ENCODE measurements at places on chromosomes 1 and 21.
A peak's percentile ranks its signal among the peaks of the same experiment; 100 is the strongest.

DNA sequence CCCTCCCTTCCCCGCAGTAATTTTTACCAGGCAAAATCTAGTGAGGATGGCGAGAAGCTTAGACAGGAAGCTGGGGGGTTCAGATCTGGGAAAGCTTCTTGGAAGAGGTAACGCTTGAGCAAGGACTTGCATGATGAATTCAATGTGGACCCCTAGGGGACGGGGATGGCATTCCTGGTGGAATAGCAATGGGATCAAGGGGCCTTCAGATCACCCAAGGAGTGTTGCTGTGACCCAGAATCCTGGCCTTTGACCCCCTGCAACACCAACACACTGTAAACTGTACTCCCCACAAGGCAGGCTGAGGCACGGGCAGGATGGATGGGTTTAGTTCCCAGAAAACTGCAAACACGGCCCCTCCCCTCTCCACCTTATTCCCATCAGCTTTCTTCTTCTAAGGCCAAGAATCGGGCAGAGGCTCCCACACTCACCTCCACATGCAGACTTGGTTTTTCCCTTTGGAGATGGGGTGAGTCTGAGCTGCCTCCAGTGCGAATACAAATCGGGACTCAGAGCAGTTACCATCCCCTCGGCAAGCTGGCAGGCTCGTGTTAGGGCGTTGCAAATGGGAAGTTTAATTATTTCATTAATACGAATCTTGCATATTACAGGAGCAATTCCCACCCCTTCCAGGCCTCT lies 20.1 kb downstream of the DISP3 start:
- no peak for DNase-seq

GRCh38 chr1:29772584-29773100 lies 536.3 kb downstream of the PTPRU start:
- no peak for DNase-seq

DNA sequence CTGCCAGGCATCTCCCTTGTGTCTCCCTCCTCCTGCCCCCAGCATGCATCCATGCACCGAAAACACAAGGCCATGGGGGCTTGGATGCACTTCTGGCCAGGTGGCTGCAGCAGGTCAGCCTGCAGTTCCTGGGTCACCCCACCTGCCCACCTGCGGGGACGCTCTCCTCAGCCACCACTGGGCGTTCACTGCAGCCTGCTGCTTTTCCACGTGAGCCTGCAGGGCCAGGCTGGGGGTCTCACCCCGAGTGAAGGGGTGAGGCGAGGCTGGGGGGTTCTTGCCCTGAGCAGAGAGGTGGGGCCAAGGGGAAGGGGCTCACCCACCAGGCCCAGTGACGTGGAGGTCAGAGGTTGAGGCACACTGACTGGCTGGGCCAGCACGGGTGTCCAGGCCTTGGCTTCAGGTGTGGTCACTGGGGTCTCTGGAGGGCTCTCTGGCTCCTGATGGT lies 64.6 kb downstream of the WNT9A start:
- DNase-seq, result no peak

- peak; percentile 38 for DNase-seq
Measured at GRCh38 chr1:1605034-1605591, 5.2 kb upstream of the FNDC10 start.

DNA sequence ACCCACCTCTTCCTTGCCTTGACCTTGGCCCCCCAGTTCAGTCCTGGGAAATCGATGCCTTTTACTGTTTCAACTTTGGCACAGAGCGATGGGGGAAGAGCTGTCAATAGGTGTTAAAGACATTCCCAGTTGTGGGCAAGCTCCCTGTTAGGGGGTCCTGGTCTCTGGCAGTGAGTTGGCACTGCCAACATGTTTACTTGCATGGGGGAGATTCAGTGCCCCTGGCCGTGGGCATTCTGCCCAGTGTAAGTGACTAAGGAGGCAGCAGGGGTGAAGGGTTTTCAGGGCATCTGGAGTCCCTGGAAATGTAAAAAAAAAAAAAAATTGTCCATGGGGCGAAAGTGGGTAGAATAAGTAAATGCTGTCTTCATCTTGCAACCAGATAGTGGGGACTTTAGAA lies 407.0 kb downstream of the PTPRU start:
- peak; percentile 21 for DNase-seq

DNA sequence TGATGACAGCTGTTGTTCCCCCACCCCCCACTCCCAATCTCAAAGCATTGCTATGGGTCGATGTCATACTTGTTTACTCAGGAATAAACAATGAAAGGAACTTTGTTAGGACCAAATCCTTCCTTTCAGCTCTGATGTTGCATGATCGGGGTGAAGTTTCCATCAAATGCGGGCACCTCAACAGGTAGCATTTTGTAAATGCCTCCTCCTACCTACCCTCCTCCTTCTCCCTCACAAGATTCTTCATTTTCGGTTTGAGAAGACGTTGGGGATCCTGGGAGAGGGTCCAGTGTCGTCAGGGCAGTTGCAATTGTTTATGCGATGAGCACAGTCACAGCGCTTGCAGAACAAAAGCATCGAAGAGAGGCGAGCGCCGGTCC lies 758 bp upstream of the HUNK start:
- no peak for DNase-seq

GRCh38 chr1:150981177-150981804 lies 801 bp upstream of the ANXA9 start:
- peak; percentile 73 for DNase-seq

DNA sequence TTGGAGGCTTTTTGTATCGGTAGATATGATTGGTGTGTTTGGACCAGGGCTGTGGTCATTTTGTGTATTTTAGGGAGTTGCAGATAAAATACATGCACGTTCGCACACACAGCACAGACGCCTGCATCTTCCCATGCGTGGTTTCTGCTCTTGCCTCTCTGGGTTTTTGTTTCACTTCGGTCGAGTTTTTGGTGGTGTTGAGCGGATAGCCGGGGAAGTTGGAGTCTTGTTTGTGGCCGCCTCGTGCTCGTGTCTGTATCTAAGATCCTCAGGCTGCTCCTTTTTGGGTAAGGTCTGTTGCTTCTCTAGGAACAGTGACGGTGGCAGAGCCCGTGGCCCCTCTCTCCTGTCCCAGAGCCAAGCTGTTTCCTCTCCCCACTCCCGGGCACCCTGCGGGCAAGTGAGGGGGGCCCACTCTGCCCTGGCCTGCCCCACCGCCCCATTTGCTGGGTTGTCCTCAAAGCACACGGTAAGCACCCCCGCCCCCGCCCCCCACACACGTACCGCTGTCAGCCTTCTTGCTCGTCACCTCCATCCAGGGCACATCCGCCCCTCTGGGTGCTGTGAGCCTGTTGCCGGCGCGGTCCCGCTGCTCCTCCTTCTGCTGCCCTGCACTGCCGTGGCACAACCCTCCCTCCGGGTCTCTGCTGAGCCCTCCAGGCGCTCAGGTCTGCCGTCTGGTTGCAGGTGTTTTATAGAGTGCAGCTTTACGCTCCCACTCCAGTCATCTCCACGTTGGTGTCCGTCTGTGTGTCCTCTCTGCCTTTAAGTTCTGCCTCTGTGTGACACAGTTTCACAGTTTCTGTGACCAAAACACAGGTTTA lies 51.9 kb downstream of the AGPAT3 start:
- DNase-seq, result no peak

GRCh38 chr1:62110198-62110817 lies 84.3 kb upstream of the L1TD1 start:
- no peak for DNase-seq

GRCh38 chr1:18093193-18093592 lies 14.4 kb upstream of the IGSF21 start:
- DNase-seq, result peak; percentile 73

- peak; percentile 86 for DNase-seq
Measured at GRCh38 chr1:201594575-201595245, 55.8 kb downstream of the NAV1 start.

DNA sequence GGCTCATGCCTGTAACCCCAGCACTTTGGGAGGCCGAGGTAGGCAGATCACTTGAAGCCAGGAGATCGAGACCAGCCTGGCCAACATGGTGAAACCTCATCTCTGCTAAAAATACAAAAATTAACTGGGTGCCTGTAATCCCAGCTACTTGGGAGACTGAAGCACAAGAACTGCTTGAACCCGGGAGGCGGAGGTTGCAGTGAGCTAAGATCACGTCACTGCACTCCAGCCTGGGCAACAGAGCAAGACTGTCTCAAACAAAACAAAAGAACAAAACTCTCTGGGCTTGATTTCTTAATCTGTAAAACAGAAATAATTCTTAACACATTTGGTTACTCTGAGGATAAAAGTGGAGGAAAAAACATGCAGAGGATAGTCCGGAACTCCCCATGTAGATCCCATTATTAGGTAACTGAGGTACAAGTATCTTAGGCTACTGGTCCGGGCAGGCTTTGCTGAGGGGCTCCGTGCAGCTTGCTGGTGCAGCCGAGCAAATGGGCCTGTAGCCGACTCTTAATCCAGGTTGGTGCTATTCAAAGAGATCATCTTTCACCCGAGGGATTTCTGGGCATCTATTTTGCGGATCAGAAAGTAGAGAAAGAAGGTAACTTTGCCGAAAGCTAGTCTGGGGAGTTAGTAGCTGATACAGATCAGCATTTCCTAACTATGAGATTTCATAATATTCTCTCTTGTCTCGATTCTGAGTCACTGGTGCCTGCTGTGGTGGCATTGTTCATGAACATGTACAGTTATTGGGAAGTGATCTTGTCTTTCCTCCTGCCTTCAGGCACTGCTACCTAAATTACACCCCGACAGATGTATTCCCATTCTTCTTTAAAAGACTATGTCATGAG lies 56.8 kb downstream of the NFIA start:
- no peak for DNase-seq

- DNase-seq, result no peak
Measured at GRCh38 chr1:31978843-31979400, 34.7 kb upstream of the KHDRBS1 start.

- DNase-seq, result no peak
Measured at GRCh38 chr1:36122062-36123030, 2.7 kb downstream of the COL8A2 start.

GRCh38 chr1:246170574-246171261 lies 336.4 kb downstream of the SMYD3 start:
- DNase-seq, result no peak

- DNase-seq, result no peak
Measured at GRCh38 chr1:43284546-43285110, 753 bp downstream of the C1orf210 start.

- DNase-seq, result no peak
Measured at GRCh38 chr1:185444676-185445075, 127.6 kb upstream of the IVNS1ABP start.

DNA sequence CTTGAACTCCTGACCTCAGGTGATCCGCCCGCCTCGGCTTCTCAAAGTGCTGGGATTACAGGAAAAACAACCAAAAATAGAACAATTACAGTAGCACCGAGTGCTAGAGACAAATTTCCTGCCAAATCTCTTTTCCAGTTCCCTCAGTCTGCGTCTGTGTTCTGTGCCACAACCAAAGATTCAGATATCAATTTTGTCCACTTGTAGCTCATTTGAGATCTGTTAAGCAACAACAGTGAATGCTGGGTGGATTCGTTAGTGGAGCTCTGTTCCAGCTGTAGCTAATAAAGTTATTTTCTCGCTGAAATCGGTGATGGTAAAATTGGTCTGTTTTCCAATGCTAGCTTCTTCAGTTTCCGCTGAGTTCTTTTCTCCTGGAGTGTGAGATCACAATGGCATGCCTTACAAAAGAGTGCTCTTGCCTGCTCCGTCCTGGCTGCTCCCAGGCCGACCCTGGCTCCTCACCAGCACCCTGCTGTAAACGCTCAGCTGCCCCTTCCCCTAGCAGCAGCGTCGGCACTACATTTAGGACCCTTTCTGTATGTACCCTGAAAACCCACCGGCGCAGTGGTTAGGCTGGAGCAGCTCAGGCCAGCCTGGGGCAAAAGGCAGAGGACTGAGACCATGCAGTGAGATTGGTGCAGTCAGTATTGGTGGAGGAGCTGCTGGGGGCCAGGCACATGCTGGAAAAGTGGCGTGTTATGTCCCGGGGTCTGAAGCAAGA lies 395.4 kb downstream of the KIF26B start:
- DNase-seq, result no peak

- DNase-seq, result peak; percentile 68
Measured at GRCh38 chr1:206912445-206913095, 9.2 kb downstream of the FCMR start.

- peak; percentile 24 for DNase-seq
Measured at GRCh38 chr1:1087351-1088028, 13.4 kb upstream of the RNF223 start.

DNA sequence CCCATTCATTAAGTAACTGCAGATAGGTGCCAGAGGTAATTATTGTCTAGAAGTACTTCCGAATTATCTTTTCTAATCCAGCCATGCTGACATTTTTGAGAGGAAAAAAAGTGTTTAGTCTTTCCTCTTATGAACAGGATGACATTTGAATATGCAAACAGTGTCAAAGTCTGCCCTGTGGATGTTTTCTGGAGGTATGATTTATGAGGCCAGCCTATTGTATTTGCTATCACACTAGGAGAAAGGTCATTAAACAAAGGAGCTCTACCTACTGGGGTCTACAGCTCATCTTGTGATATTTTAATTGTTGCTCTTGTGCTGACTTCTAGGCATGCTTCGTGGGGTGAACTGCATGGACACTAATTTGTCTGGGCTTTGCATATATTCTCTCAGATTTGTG lies 559.7 kb upstream of the CAMK1G start:
- no peak for DNase-seq
